ENCODE measurements at places on chromosomes 4 and X.

GRCh38 chrX:45322820-45323219 lies 122.1 kb upstream of the DIPK2B start:
- no peak for DNase-seq

DNA sequence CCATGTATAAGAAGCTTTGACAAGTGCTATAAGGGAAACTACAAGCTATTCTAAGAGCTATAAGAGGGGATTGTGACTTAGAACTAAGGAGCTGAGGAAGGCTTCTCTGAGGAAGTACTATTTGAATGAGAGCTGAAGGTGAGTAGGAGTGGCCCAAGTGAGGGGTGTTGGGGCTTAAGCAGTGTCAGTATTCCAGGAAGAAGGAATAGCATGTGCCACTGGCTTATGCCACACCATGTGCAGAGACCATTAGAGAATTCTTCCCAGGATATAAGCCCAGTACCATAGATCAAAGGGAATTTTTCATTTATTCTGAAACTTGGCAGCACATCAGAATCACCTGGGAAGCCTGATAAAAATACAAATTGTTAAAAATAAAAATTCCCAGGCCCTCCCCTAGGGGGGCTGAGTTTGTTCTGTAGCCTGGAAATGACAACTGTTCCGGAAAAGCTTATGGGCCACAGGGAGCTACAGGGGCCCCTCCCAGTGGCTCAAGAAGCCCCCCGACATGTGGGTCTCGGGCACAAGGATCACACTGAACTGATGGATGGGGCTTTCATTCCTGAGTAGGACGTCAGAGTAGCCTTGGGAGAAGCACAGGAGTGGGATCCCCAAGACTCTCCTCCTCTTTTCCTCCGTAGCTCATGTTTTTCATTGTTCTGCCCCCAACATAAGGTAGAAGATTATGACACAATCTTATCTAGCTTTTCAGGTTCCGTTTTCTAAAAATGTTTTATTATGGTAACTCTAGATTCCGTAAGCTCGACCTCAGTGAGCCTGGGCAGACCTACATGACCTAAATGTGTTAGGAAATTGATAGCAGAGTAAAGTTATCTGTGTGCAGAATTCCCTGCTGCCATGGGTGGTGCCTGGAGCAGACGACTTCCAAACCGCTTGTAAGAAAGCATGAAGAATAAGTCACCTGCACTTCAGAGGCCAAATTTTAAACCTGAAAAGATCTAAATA lies 119.3 kb downstream of the AFF1 start:
- peak; percentile 64 for DNase-seq

DNA sequence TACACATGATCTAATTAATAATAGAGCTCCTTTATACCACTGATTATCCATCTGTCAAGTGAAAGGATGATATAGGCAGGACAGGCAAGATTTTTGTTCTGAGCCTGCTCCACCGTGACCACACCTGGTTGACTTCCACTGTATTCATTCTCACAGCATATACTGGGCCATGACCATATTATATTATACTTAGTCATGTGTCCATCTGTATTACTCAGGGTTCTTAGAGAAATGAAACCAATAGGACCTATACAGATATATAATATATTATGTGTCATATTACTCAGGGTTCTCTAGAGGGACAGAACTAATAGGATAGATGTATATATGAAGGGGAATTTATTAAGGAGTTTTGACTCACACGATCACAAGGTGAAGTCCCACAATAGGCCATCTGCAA lies 675.1 kb downstream of the GRXCR1 start:
- DNase-seq = no peak

DNA sequence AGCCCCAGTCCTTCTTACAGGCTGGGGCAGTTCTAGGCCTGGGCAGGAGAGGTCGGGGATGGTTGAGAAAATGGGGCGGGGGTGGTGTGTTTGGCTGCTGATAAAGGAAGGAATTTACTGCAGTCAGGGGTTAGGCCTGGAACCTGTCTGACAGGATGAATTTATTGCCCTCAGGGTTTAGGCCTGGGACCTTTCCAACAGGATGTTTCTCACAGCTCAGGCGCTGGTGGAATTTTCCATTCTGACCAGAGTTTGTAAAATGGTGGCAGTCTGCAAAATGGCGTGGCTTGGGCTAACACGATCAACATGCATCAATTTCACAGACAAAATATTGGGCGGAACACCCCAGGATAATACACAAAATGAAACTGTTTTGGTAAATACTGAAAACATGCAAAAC lies 83.5 kb upstream of the SPIN4 start:
- DNase-seq = no peak

DNA sequence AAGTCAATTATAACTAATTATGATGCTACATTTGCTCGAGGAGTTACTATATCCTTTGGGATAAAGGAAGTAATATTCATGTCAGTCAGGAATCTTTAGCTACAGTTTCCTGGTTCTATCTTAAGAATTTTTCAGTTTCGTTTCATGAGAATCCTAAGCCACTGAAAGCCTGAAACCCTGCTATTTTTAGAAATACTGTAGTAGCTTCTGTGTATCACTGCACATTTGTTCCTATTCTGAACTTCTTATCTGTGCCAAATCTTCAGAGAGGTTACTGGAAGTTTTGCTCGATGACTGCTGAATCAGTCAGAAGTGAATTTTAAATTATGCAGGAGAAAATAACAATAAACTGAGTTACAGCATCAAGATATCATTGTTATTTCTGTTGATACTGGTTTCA lies 249.2 kb downstream of the TENM3 start:
- DNase-seq = no peak

DNA sequence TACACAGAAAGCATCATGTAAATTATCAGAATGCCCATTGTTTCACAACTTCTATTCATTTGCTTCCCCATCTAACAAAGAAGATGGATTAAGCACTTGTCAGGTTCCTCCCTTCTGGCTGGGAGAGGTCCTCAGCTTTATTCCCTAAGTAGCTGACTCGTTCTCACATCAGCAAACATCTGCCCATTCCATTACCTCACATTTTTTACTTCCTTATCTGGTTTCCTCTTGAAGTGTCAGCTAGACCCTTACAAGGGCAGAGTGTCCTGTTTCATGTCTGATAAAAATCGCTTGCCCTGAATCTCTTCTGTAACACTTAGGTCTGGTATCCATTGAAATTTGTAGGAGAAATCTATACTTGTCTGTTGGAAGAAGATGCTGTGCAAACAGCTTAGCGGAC lies 34.7 kb downstream of the TMPRSS11A start:
- DNase-seq = no peak

DNA sequence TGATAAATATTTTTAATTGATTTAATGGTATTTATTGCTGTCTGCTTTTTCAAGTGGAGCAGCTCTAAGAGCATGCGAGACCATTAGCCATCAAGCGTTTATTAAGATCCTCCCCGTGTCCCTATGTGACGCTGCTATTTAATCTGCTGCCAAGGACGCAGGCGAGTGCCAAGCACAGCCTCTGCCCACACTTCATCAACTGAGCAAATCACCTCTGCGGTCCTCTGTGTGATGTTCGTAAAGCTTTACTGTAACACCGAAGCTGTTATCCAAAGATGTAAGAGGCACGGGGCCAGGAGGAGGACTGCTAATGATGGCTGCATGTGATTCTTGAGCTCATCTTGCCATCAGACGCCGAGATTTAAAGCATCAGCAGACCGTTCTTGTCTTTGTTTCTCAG lies 79.5 kb downstream of the STOX2 start:
- DNase-seq = no peak

GRCh38 chrX:101619364-101619763 lies 1.6 kb upstream of the ARMCX6 start:
- no peak for DNase-seq

GRCh38 chrX:129771266-129771995 lies 8.3 kb upstream of the SASH3 start:
- no peak for DNase-seq

DNA sequence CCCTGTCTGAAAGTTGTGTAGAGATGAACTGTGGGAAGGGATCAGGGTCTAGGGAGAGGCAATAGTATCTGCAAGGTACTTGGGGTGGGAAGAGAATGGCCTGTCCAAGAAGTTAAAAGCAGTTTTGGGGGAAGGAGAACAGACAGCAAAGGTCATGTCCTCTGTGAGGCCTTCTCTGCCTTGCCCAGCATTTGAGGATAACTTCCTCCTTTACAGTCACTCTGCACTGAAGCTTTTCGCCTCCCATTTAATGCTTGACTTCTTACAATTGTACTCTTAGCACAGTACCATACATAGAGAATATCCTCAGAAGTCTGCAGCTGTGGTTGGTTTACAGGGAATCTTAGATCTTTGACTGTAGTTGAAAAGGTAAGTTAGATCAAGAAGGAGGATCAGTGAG lies 121.8 kb upstream of the AP1S2 start:
- no peak for DNase-seq

DNA sequence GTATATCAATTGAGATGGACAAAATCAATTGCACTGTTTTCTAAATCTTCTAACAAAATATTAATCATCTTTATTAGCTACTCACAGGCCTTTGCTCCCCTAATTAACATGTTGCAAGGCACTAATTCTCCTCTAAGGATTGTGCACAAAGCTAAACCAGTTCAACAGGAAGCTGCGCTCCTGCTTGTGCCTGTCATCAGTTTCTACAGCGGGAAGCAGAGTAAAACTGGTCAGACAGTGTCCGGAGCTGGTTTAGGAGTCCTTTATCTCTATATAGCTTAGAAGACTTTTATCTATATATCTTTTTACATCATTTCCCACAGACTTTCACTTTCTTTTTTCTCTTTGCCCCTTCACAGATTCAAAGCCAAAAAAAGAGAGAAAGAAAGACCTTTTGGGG lies 79.1 kb downstream of the ELOVL6 start:
- no peak for DNase-seq

GRCh38 chrX:150161193-150161592 lies 201.9 kb upstream of the MAMLD1 start:
- no peak for DNase-seq

GRCh38 chr4:7068279-7068842 lies 497 bp upstream of the GRPEL1 start:
- DNase-seq = no peak

DNA sequence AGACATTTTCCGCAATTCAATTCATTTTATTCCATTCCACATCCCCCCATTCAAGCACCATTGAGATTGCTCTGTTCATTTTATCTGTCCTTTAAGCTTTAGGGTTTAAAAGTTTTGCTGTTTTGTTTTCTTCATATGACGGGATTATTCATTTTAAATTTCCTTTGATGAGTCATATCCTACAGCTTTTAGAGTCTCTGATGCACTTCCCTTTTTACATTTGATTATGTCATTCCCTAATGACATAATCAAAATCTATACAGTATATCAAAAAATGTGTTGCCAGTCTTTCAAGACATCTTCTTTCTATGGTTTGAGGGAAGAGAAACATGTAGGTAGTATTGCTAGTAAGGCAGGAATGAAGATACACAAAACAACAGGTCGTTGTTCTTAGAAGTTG lies 456.3 kb downstream of the PDGFC start:
- DNase-seq = no peak

GRCh38 chrX:150074175-150074574 lies 135.9 kb upstream of the EOLA2 start:
- no peak for DNase-seq

DNA sequence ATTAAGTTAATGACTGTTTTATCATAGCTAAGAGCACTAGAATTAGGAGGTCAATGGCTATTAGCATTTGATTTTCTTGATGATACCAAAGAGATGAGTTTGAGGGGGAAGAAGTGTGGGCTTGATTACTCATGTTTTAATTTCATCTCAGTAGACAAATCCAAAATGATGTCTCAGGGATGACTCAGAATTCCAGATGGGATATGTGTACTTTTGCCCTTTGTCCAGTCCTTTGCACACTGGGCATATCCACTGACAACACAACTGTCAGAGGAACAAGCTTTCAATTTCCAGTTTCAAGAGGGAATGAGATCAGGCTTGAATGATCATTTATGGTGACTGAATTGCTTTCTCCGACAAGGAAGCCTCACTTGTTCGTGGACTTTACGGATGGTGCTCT lies 325.3 kb upstream of the FTHL17 start:
- no peak for DNase-seq

DNA sequence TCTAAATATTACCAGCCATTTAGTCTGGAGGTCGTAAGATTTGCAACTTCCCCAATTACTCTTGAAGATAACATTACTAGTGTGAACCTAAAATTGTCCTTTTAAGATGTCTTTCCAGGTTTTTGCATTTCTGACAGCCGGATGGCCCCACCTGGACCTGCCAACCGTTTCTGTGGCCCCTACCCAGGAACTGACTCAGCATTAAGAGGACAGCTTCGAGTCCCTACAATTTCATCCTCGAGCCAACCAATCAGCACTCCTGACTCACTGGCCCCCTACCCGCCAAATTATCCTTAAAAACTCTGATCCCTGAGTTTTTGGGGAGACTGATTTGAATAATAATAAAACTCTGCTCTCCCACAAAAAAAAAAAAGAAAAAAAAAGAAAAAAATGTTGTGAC lies 112.0 kb downstream of the SCLT1 start:
- DNase-seq = no peak

- DNase-seq = no peak
Observed at GRCh38 chr4:28449085-28449484, 1588.4 kb downstream of the STIM2 start.

DNA sequence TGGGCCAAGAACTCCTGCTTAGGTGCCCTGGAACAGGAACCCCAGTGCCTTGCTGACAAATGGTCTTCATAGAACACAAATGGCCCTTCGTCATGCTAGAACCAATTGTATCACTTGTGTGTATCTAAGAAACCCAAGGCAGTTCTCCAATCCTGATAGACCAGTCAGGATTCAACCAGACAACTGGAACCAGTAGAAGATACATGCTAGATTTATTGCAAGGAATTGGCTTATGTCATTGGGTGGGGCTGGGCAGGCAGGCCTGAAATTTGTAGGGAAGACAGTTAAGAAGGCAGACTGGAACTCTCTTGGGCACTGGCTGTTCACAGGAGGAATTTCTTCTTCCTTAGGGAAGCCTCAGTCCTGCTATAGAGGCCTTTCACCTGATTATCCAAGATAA lies 17.0 kb upstream of the TBL1X start:
- DNase-seq = no peak

DNA sequence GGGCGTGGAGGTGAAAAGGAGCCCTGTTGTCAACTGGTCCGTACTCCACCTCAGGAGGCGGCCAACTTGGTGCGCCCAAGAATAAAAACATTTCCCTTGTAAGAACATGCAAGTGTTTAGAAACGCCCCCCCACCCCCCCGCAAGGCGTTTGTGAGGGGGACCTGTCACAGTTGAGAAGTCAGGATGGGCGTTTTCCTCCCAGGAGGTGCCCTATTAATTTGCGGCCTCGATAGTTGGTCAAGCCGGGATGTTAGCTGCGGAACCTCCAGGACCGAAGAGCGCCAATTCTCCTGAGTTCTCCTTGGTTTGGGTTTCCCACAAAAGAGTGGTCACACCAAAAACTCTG lies 651 bp upstream of the SAP30 start:
- DNase-seq = peak; percentile 96

DNA sequence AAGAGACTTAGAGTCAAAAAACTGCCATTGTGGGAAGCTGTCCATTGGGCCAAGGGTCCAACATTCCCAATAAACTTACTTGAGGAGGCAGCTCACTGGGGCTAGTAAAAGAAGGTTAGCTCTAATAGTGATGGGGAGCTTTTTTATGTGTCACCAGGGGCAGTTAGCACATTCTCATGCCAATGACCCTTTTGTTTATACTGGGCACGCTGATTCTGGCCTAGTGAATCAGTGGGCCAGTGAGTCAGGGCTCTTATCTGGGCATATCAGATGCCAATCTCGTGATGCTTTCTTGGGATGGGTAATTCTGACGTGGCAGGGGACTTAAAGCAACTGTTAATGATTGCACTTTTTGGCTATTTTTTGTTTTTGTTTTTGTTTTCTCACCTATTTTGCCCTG lies 27.8 kb downstream of the TCEAL1 start:
- no peak for DNase-seq

- DNase-seq = no peak
Observed at GRCh38 chrX:13387666-13388494, 68.0 kb upstream of the ATXN3L start.
